ENCODE measurements at places on chromosomes 11 and 22. TPM values are rescaled to one million over a fixed set of nuclear protein-coding genes. Genes with fewer than 3 reads are reported as not detected.

- DNase-seq: no peak
Measured at GRCh38 chr11:118232659-118233058, 7.8 kb upstream of the JAML start.

DNA sequence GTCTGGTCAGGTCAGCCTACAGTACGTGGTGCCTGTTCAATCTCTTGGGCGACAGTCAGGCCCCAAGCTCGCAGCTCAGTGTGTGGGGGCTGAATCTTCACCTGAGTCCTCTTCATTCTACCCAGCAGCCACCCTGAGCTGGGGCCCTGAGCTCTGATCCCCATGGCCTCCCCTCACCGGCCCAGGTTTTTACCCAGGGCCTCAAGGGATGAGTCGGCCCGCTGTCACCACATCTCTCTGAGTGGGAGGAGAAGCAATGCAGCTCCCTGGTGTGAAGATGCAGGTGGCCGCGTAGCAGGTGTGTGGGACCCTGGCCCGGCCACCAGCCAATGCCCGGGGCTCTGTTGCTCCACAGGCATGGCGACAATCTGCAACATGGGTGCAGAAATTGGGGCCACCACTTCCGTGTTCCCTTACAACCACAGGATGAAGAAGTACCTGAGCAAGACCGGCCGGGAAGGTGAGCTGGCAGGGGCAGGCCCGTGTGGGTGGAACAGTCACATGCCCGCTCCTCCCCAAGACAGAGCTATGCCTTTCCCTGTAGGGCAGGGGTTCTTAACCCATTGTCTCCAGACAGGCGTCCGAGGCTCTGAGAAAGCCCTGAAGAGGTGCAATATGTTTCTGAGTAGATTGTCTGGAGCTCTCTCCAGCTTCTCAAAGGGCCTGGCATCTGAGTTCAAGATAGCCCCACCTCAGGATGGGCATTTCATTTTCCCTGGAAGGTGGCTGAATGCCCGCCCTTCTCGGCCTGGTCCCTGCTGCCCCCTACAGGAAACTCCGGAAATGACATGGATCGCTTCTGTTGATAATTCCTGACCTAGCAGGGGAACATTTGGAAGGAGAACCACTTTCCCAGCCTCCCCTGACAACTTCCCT is 26.9 kb downstream of the POLR3H start:
- DNase-seq: peak; percentile 76

GRCh38 chr22:24550902-24551435 is 4.0 kb downstream of the GUCD1 start:
- no peak for DNase-seq

- DNase-seq: no peak
Measured at GRCh38 chr22:17827466-17827865, 53.2 kb upstream of the BID start.

GRCh38 chr11:104163100-104164027 is 583 bp downstream of the PDGFD start:
- peak; percentile 1 for DNase-seq

GRCh38 chr11:7520981-7521487 is 7.2 kb downstream of the PPFIBP2 start:
- DNase-seq: no peak

DNA sequence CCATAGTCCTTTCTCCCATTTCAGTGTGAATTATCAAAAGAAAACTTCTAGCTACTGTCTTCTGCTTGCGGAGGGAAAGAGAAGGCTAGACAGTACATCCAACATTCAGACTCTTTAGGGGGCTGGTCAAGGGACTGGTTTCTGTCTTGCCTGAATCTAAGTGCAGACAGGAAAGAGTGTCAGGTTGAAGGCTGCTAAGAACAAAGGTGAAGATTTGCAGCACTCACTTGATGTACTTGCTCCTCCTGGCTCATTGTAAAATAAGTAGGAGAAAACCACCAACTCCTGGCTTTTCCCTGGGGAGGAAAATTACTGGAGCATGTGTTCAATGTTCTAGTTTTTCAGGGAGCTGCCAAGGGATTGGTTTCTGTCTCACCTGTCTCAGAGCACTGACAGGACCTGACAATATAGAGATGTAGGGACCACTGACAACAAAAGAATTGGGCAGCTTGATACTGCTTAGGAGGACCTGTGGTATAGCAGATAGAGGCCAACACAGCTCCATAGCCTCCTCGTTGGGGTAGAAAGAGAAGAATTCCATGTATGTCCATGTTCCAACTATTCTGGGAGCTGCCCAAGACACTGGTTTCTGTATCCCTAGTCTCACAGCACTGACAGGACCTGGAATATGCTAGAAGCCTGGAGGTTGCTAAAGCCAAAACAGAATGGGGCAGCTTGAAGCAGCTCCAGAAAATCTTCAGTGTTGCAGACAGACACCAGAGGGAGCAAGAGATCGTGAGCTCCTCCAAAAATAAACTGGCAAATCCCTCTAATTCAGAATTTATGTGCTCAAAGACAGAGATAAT is 39.7 kb upstream of the MMP12 start:
- DNase-seq: peak; percentile 57

GRCh38 chr11:4983841-4984240 is 10.8 kb upstream of the OR51L1 start:
- DNase-seq: no peak

DNA sequence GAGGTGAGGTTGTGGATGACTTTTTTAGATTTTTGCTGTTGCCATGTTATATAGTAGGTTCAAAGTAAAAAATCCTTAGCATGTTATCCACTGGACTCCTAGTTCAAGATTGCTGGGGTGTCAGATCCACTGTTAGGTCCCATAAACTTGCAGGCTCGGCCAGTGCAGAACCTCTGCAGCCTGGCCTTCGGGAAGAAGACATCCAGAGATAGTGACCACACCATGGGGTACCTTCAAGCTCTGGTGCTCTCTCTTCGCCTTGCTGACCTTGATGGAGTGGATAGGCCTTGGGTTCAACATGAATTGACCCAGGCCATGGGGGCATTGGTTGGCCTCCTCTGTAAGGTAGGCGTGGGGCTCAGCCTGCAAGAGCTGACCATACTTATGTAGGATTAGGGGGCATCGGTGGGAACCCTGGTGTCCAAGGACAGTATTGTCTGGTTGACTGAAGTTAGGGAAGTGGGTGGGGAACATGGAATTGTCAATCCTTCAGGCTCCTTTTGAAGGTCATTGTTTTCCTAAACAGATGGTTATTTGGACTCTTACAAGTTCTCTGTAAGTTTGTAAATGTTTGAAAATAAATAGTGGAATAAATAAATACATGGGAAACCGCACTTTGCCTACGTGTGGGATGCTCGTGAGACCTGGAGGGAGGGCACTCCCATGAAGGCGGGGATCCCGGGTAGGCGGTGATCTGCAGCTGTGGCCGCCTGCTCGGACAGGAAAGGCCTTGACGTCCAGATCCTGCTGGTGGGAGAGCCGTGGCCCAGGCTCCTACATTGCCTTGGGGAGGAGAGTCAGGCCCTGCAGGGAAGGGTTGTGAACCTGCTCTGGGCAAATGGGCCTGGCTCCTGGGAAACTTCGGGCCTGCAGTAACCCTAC is 37.1 kb downstream of the BCR start:
- no peak for DNase-seq

DNA sequence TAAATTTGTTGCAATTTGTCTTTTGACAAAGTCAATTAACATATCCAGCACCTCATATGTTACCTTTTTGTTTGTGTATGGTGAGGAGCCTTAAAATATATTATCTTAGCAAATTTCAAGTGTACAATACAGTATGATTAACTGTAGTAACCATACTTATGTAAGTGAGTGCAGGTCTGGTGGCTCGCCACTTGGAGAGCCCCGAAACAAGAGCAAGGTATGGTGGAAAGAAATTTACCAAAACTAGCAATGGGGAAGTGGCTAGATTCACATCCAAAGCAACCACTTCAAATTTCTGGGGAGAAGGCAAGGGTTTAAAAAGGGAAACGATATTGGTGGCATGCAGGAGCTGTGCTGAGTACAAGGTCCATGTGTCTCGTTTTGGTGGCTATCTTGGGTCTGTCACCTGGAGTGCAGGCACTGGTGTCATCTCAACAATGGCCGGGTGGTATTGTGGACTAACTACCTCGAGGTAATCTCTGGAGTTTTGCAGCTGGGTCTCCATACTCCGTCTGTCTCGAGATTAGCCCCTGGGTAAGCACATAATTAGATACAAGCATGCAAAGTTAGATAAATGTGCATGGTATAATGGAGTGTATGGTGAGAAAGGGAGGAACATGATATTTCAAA is 8.2 kb upstream of the FNBP4 start:
- DNase-seq: no peak

DNA sequence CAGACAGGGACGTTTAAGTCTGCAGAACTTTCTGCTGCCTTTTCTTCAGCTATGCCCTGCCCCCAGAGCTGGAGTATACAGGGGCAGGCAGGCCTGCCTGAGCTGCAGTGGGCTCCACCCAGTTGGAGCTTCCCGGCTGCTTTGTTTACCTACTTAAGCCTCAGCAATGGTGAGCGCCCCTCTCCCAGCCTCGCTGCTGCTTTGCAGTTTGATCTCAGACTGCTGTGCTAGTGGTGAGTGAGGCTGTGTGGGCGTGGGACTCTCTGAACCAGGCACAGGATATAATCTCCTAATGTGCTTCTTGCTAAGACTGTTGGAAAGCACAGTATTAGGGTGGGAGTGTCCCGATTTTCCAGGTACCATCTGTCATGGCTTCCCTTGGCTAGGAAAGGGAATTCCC is 38.5 kb downstream of the NELL1 start:
- DNase-seq: no peak

DNA sequence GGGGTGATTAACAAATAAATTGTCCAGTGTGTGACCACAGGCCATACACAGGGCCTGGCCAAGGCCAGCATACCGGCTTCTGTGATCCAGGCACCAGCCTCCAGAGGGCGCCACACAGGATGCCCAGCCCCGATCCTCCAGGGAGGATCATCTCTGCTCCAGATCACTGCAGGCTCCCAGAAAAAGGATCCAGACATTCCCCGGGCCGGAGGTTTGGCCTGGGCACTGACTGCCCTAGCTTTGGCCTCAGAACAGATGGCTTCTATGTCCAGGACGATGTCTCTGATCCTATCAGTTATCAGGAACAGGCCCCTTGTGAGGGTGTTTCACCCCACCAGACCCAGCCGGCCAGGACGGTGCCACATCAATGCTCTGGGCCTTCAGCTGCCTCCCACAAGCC is 74.5 kb upstream of the LMO1 start:
- peak; percentile 60 for DNase-seq

- DNase-seq: peak; percentile 81
Measured at GRCh38 chr11:65366340-65366773, 11.8 kb downstream of the TIGD3 start.

GRCh38 chr22:42925598-42925997 is 68.5 kb upstream of the ARFGAP3 start:
- DNase-seq: no peak

The CNIH2 gene
- total RNA-seq: 0.63 TPM

The RIBC2 gene
- 3.9 TPM for total RNA-seq

The ARRB1 gene
- 27.7 TPM for total RNA-seq

The NRXN2 gene
- total RNA-seq: 0.43 TPM

The ART1 gene
- total RNA-seq: not detected

The CREBZF gene
- total RNA-seq: 28.3 TPM

The P2RX3 gene
- total RNA-seq: not detected
